EH (cell line): ENCODE measurements at places on chromosomes 11 and 22.
A peak's percentile ranks its signal among the peaks of the same experiment; 100 is the strongest.

GRCh38 chr11:36478700-36479329, 31.3 kb downstream of the TRAF6 start:
- DNase-seq, result peak; percentile 66

- no peak for DNase-seq
These were observed 50.7 kb upstream of the RAPSN start for GRCh38 chr11:47499614-47500013.

- no peak for DNase-seq
These were observed 237.2 kb downstream of the DDX10 start for GRCh38 chr11:108902027-108902469.

DNA sequence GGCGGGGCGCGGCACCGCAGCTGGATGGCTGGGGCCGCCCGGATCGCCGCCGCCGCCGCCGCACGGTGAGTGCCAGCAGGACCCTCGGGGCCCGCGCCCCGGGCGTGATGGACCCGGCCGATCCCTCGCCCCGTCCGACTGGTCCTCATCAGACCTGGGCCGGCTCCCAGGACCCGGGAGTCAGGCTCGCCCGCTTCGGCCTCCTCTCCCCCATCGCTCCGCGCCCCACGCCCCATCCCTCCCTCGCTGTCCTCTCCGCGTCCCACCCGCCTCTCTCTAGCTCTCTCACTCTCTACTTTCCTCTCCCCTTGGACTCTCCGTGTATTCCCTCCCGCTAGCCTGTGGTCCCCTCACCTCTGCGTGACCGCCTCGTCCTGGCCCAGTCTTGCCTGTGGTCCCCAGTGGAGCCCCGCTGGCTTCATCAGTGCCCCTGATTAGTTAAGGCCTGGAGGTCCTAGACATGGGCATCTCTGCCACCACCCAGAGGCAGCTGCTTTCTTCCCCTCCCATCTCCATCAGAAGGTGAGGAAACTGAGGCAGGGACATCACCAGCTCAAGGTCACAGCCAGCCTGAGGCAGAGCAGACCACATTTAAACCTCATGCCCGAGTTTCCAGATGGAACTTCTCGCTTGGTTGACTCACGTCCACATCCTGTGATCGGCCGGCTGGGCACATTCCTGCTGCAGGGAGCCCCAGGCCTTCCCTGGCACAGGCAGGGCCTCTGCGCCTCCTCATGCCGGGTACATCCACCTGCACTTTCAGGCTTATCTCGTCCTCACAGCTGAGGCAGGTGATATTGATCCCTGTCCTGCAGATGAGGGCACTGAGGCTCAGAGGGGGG, 429 bp downstream of the SLC39A13 start:
- peak; percentile 91 for DNase-seq

DNA sequence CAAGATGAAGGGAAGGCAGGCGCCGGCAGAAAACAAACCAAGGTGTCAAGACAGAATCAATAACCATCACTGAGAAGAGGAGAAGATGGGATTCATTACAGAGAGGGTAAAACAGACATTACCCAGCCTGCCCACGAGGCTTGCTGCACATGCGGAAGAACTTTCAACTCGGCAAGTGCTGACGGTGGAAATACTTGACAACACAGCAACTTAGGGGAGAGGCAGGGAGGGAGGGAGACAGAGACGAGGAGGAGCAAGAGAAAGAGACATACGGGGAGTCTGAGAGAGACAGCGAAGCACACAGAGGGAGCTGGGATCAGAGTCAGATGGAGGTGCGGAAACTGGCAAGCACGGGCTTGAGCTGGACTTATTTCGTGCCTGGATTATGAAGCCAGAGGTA, 129.3 kb upstream of the NECTIN1 start:
- no peak for DNase-seq

DNA sequence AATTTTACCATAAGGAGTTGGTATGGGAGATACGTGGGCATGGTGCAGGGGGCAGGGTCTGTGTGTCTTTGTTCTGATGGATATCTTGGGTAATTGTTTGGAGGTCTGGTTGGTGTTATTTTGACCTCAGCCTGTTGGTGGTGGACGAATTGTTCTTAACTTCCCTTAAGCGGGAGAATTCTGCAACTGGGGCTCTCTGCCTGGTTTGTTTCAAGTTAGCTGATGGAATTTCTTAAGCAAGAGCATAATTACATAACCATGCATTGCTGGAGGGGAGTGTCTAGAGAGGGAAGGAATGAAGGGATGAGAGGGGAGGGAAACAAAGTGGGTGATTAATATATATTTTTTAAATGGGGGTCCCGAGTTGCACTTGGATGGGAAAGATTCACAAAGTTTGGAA, 908.5 kb upstream of the RAG2 start:
- DNase-seq, result peak; percentile 30

DNA sequence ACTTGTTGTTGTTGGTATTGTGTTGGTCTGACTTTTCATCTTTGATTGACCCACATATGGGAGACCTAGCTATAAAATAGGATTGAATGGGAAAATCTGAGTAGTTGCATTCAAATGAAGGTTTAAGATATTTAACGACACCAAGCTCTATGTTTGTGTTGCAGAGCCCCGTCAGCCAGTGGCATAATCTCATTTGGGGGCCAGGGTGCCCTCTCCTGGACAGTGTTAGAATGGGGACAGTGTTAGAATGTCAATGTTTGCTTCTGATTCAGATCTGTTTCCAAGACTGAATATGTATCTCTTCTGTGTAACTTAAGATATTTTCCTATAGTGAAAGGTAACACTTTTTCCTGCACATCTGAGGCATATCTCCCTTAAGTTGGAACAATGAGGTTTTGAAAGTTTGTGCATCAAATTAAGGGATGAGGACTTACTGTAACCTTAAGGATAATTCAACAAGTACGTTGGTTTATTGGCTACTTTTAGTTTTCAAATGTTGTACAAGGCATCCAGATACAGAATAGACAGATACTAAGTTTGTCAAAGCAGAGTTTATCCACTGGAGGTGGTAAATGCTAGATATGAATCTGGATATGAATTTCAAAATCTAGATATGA, 5.3 kb upstream of the OR52M1 start:
- DNase-seq, result peak; percentile 47

GRCh38 chr22:33803371-33804282, 116.6 kb downstream of the LARGE1 start:
- peak; percentile 94 for DNase-seq

- no peak for DNase-seq
These were observed 14.5 kb downstream of the GUCD1 start for GRCh38 chr22:24540470-24540869.

GRCh38 chr22:46008836-46009596, 32.1 kb upstream of the WNT7B start:
- no peak for DNase-seq

GRCh38 chr11:90594658-90595057, 371.8 kb upstream of the CHORDC1 start:
- DNase-seq, result no peak

DNA sequence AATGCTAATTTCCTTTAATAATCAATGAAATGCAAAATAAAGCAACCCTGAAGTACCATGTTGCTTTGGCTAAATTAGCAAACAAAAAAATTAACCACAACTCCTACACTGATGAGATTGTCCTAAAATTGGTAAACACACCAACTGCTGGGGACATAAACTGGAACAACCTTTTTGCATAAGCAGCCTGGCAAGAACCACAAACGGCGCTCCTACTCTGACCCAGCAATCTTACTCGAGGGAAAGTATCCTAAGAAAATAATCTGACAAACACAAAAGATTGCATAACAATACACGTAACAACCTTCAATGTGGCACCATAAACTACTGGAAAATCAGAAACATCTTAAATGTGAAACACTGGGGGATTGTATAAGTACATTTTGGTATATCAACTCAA, 189.8 kb upstream of the PITPNB start:
- DNase-seq, result no peak

DNA sequence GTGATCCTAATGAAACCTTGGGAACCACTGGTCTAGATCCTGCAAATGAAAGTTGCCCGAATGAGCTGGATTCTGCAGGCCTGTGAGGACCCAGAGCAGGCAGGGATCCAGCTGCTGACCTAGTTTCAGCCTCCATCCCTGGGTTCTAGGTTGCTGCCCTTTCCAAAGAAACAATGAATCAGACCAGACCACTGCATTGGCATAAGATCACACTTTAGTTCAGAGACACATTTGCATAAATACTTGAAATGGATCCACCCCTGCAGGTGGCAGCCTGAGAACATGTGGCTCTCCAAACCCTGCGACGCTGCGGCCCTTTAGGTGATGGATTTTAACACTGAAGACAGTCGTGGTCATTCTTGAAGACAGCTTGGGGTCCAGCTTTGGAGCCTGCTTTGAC, 23.7 kb downstream of the ADAMTS8 start:
- no peak for DNase-seq

DNA sequence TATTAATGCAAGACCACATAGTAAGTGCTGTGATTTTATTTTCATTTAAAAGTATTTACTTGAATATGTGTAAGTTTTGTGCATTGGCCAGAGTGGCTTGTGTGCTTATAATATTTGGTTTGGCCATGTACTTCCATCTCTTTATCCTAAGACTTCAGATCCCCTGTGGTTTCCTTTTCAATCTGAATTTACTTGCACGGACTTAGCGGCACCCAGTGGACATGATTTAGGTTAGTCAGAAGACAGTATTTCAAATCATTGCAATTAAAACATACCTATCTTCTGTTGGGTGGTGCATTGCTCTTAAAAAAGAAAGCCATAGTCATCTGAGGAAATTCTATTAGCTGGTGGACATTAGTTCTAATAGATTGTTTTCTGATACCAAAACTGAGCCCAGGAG, 30.7 kb downstream of the PIWIL4 start:
- DNase-seq, result no peak

DNA sequence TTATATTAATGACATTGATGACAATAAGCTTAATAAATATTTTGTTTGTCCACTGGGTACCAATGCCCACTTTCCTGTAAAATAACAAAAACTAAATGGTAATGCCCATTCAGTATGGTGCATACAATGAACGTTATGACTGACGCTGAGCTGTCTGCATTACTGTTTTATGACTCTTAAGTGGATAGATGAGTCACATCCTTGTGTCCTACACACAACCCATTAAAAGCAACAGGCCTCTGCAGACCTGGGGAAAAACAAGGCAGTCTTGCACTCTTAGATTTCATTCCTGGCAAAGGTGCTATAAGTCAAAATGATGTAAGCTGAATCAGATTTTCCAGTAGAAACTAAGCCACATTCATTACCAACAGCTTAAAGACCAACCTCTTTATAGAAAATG, 176.3 kb upstream of the TMEM45B start:
- peak; percentile 94 for DNase-seq

DNA sequence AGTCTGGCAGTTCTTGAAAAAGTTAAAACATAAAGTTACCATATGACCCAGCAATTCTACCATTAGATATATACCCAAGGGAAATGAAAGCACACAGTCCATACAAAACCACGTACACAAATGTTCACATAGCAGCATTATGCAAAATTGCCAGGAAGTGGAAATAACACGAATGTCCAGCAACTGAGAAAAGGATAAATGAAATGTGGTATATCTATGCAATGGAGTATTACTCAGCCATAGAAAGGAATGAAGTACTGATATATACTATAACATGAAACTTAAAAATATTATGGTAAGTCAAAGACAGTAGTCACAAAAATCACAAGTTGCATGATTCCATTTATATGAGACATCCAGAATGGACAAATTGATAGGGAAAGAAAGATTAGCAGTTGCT, 57.9 kb downstream of the C2CD3 start:
- DNase-seq, result no peak

DNA sequence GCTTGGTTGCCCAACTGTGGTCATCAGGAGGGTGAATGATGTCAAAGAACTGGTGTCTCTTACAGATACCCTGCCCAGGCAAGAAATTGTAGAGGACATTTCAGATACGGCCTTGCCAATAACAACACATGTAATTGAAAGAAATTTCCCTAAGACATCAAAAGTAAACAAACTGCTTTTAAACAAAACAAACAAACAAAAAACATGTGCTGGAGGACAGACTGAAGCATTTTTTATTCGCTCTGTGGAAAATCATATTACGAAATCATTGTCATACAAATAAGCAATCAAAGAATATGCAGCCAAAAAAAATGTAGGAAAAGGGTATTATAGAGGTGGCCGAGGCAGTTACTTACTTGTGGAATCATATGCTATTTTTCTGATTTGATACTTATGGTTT, 52.1 kb upstream of the MYEOV start:
- no peak for DNase-seq
